ENCODE measurements at places on chromosomes 2 and 18. TPM values are rescaled to one million over a fixed set of nuclear protein-coding genes. Genes with fewer than 3 reads are reported as not detected.
A peak's percentile ranks its signal among the peaks of the same experiment; 100 is the strongest.

PCARE gene
- not detected for total RNA-seq

DNA sequence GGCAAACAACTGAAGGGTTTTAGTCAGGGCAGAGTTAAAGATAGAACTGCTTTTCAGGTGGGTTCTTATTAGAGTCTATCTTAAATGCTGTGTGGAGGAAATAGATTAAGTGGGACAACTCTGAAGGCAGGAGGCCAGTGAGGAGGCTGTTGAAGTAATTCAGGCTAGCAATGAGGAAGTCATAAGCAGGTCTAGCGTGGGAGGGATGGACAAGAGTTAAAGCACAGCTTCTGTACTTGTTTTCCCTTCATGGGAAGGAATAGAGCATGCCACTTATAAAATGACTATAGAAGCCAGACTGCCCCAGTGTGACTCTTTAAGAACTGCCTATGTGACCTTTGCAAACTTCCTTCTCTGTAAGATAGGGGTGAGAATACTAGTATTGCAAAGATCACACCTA, 202.0 kb upstream of the LRRTM1 start:
- no peak for DNase-seq

DNA sequence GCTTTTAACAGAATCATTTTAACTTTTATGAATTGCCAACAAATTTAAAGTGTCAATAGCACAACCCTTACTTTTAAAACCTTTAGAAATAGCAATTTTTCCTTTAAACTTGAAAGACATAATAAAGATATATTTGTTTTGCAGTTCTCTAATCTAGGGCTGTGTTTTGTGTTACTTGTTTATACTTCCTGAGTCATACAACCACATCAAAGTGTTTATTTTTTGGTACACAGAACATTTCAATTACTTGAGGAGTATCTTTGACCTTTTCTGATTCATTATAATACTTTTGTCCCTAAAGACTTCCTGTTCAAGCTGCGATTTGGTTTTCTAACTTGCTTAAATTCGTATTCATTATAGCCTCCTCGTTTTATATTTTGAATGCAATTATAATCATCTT, 21.8 kb downstream of the TYW5 start:
- no peak for DNase-seq

DNA sequence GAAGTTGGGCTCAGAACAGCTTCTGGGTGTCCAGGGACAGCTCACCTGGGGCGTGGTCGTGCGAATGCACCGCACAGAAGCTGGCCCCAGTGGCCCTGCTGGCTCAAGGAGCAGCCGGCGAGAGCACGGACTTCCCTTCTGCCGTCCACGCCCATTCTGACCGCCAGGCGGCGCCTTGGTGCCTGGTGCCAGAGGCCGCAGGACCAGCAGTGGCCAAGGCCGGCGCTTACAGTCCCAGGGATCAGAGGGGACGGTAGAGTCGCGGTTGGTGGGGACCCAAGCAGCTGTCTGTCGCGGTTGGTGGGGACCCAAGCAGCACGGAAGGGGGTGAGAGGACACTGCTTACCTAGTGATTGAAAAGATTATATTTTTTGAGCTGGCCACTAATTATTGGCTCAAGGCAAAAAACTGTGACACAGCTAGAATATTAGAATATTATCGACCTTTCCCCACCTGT, 25.7 kb downstream of the NPPC start:
- DNase-seq, result peak; percentile 79

MAPK4 gene
- total RNA-seq, result not detected

GRCh38 chr2:138356178-138356577, 145.4 kb upstream of the SPOPL start:
- DNase-seq, result no peak

DQX1 gene
- total RNA-seq, result not detected

- DNase-seq, result no peak
Observed at GRCh38 chr2:109594246-109594885, 19.4 kb downstream of the SEPTIN10 start.

GRCh38 chr2:202127687-202128331, 54.8 kb downstream of the KIAA2012 start:
- DNase-seq, result no peak

All from MG63 (cell line).